NCI-H2081 treated with DMSO at 0.1 percent for 48 hours (cell line): ENCODE measurements at places on chromosomes 3 and 15.

DNA sequence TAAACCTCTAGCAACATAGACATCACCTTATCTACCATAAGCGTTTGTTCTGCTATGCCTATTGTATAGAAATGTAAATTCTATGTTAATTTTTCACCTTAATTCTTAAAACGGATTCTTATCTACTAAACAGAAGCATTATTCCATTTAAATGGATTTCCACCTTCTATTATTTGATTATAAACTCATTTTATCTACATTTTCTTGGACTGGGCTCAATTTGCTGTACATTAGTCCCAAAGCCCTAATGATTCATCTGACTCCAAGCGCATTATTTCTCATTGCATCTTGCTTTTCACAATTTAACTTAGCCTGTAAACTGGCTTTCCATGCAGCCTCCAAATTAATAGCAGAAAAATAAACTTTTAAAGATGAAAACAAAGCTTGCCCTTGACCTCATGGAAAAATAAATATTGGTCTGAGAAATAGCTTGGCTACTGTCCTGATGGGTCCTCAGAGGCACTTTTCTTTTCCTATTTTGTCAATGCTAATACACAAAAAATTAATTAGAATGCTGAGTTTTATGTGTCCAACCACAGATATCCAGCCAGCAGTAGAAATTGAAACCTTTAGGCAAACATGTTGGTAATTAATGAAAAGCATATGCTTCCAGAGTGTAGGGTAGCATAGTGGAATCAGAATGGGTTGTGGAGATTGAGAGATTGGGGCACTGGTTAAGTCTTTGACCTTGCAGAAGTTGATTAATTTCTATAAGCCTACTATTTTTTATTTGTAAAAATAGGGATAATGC is 81.4 kb upstream of the CFAP20DC start:
- no peak for DNase-seq

DNA sequence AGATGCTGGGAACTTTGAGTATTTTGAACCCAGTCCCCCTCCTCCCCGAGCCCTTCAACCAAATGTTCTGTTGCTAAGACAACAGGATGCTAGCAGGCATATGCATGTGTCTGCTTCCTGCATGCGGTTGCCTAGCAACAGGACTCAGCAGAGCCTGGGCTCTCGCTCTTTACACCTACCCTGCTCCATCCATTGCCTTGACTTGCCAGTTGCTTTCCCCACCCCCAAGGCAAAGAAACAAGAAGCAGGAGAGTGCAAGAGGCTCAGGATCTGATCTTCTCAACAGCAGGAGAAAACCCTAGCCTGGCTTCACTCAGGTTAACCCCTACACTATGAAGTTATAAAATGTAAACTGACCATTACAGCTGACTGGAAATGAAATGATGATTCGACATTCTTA is 393.0 kb downstream of the IGSF11 start:
- DNase-seq = no peak

- no peak for DNase-seq
Observed at GRCh38 chr3:2879587-2879986, 230.6 kb downstream of the IL5RA start.

DNA sequence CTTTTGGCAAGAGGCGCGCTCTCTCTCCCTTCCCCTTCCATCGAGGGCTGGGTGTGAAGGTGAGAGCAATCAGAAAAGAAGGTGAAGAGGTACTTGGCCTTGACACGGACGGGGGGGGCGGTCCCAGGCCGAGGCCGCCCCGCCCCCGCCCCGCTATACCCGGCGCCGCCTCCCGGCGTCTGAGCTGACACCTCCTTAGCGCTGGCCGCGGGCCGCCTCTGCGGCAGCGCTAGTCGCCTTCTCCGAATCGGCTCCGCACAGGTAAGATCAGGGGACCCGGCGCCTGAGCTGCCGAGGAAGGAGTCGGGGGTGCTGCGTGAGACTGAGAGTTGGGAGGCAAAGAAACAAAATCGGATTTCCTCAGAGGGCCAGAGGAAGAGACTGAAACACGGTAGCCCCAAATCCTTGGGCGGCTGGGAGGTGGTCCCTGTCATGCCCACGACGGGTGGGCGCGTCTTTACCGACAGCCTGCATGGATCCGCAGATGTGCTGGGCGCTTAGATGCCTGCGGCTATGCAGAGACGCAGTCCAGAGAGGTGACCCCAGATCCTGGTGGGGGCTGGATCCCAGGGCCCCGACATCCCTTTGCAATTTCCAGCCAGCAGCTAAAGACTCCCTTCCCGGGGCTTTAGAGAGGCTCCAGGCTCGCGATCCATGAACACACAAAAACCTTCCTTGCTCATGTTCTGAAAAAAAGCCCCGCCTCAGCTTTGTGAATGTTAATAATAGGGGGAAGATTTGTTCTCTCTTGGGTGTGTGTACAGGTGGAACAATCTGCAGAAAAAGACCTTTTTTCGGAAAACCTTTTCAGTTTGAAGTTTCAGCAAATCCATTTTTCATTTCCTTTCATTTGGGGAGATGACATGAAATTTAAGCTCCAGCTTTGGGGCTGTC is at the start of gene ENTPD3:
Gene ENTPD3 (plus strand): TSS at position 184 of the 894 bp plus-strand sequence. CDS start 874 bp downstream, outside the sequence.
- no peak for DNase-seq

DNA sequence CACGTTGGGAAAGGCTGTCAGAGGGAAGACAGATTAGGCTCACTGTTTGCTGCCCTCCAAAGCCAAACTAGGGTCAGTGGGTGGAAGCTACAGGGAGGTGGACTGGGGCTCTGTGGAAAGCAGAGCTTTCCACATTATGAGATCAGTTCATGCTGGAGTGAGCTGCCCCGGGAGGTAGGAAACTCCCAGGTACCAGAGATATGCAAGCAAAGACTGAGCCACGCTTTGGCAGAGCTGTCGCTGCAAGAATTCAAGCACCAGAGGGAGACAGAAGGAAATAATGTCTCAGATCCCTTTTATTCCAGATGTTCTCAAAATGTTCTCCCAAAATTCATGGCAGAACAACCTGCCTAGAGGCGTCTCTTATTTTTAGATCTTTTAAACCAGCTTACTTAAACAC is 286.6 kb downstream of the WDR72 start:
- no peak for DNase-seq

GRCh38 chr3:82208002-82208710 is 446.7 kb upstream of the GBE1 start:
- no peak for DNase-seq

GRCh38 chr3:113626503-113627371 is 69.7 kb downstream of the USF3 start:
- no peak for DNase-seq

- DNase-seq = no peak
Observed at GRCh38 chr15:95111969-95112368, 880.6 kb downstream of the MCTP2 start.

GRCh38 chr3:42148982-42149432 is 57.9 kb downstream of the TRAK1 start:
- no peak for DNase-seq

DNA sequence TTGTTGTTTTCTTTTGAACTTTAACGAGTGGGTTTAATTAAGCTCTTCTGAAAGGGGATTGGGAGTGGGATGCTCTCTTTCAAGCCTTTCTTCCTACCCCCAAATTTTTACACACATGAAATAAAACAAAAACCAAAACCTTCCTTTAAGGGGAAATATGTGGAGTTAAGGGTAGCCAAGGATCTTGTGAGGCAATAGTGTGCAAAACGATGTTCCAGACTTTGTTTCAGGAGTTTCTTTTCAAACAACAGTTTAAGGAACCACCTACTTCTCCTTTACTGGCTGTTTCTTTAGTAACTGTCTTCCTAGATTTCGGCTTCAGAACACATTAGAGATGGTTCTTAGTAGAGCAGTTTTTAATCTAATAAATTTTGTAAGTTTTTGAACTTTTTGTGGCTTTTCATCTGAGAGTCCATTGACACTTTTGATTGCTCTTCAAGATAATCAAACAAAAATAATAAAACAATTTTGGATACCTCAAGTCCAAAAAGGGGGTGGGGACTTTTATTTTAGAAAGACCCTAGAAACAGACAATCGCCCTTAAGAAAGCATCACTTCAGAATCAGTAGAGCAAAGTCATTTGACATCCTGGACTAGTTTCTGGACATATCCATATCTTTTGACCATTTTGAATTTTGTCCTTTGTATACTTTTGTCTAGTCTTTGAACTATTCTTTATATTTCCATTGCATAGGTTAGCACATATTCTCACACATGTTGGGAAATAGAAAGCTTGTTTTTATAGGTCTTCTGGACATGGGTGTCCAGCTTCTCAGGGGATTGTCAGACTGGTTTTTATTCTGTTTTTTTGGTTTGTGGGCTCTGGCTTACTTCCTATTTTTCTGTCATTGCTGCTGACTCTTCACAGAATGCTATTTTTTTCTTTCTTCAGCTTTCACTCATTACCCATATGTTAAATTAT is 6.0 kb downstream of the DIPK2A start:
- DNase-seq = no peak
